ENCODE measurements at places on chromosomes 3 and 15.

GRCh38 chr3:1019157-1019556 lies 73.7 kb upstream of the CNTN6 start:
- no peak for DNase-seq

- no peak for DNase-seq
Observed at GRCh38 chr3:178551916-178552321, 15.7 kb downstream of the KCNMB2 start.

DNA sequence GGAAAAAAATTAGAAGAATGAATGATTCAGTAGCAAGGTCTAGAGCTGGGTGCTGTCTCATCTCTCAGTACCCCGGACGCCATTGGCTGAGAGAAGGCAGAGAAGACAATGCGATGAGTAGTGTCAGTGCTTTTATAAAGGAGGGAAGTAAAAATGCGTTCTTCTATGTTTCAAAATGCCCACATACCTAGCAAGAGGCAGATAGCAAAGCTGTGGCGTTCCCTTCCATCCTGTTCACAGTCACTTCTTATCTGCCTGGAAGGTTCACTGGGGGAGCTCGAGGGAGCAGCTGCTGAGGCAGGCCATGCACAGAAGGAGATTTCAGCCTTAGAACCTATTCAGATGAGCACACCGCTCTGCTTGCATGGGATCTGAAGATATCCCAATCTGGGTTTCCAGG lies 234.0 kb downstream of the RPLP1 start:
- no peak for DNase-seq

GRCh38 chr15:49235446-49236124 lies 65.5 kb downstream of the GALK2 start:
- no peak for DNase-seq

DNA sequence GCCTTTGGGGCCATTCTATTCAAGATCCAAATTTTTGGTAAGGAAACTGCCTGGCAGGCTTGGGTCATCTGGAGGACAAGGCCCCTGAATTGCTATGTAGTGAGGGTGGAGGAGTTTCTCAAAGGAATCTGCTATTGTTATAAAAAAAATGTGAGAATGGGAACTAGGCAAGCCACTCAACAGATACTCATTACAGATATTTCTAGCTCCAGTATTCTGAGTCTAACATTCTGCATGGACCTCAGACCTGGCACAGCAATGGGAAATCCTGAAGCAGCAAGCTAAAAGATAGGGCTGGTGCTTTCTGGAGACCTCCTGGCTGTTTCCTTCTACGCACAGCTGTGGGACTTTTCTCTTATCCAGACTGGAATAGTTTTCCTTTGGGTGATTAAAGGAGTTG lies 430.7 kb upstream of the RBMS3 start:
- DNase-seq, result no peak

GRCh38 chr3:143315766-143316165 lies 196.2 kb downstream of the CHST2 start:
- DNase-seq, result no peak

Data from NK-92 treated with Interleukin-12 subunit alpha and Interleukin-12 subunit beta, amount 100 ng/mL, for 24 hours (cell line).